Bladder microvascular endothelial cell (primary cell): ENCODE measurements at places on chromosomes 4 and X. TPM values are rescaled to one million over a fixed set of nuclear protein-coding genes. Genes with fewer than 3 reads are reported as not detected.

BMP3 gene
- total RNA-seq, result not detected in 2 replicates

FRAS1 gene
- 1.3 and 4.0 TPM in 2 replicates for total RNA-seq

EDA2R gene
- total RNA-seq, result 1.8 and 7.2 TPM in 2 replicates

CSN1S1 gene
- total RNA-seq, result not detected in 2 replicates

TRPC5OS gene
- not detected in 2 replicates for total RNA-seq

GNRHR gene
- total RNA-seq, result not detected in 2 replicates

RBM47 gene
- total RNA-seq, result under 0.01 TPM in 1 of 2 replicates, not detected in the other

CXorf65 gene
- total RNA-seq, result not detected in 2 replicates
